ENCODE measurements at places on chromosomes 11 and 22.

DNA sequence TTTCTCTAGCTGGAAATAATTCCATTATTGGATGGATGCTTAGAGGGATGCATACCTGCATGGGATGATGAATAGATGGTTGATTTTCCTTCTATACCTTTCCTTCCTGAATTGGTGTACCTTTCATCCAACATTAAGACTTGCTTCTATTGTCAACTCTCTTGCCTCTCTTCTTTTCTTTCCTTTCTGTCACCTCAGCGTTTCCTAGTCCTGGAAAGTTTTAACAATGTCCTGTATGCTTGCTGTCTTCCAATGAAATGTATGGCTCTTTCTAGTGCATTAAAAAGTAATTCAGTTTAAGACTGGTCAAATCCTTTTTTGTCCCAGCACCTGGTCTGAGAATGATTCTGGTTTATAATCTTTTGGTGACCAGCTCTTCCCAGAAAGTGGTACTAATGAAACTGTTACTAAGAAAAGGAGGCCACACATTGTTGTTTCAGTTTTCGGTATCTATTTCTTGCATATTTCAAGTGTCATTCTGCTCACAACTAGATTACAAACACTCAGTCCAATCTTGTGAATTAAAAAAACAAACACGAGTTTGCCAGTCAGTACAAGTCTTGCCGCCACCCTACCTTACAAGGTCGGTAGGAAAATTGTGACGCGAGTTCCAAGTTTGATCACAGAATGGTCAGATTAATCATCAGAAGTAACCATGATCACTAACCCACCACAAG, 8.0 kb downstream of the POU2AF1 start:
- DNase-seq, result no peak

- DNase-seq, result no peak
Observed at GRCh38 chr22:35733791-35734516, 16.3 kb downstream of the APOL5 start.

DNA sequence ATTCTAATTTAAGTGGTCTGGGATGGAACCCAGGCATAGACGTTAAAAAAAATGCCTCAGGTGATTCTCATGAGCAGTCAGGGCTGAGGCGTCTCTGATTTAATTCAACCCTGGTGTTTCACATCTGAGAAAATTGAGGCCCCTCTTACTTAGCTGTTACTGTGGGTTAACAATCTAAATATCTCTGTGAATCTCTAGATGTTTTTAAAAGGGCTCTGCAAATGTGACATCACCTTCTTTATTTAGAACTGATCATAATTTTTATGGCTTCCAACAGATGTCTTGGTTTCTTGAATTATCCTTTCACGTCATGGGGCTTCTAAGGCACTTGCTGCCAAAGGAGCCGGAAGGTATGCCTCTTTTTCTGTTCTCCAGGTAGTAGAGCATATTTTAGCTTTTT, 76.1 kb upstream of the LIN7C start:
- no peak for DNase-seq

DNA sequence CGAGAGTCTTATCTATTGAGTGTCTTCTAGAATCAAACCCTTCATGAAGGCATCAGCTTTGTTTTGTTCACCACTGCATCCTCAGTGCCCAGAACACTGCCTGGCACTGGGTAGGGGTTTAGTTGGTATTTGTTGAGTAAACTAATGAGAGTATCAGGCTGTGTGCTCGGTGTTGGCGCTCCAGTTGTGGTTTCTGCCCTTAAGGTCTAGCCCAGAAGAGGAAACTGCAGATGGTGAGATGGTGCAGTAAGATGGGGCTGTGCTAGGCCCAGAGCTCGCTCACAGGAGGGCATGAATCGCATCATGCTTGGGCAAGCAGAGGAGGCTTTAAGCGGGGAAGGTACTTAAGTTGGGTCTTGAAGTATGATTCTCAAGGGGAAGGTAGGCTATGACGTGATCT, 97.2 kb downstream of the FBXO7 start:
- DNase-seq, result no peak

- no peak for DNase-seq
Observed at GRCh38 chr11:132037467-132037862, 667.0 kb downstream of the NTM start.

- no peak for DNase-seq
Observed at GRCh38 chr22:50696251-50696798, 23.7 kb downstream of the SHANK3 start.

GRCh38 chr11:13760115-13760514, 91.6 kb downstream of the FAR1 start:
- DNase-seq, result no peak
